ENCODE measurements at places on chromosomes 2 and 18. TPM values are rescaled to one million over a fixed set of nuclear protein-coding genes. Genes with fewer than 3 reads are reported as not detected.

The NT5C1B gene
- not detected for total RNA-seq

The DAW1 gene
- total RNA-seq = not detected

The LCT gene
- total RNA-seq = not detected

The PIEZO2 gene
- total RNA-seq = not detected

The MOCOS gene
- not detected for total RNA-seq

The RTP5 gene
- 0.44 TPM for total RNA-seq

The TSHZ1 gene
- 16.4 TPM for total RNA-seq

The ITPRIPL1 gene
- 27.8 TPM for total RNA-seq

The CCL20 gene
- total RNA-seq = 3.7 TPM

The NUP35 gene
- 11.9 TPM for total RNA-seq

The LIMS3 gene
- not detected for total RNA-seq

The FBXO36 gene
- total RNA-seq = 1.0 TPM

The LIMS4 gene
- not detected for total RNA-seq

The SP140L gene
- 68.5 TPM for total RNA-seq

The PLGLB2 gene
- total RNA-seq = not detected

The MC4R gene
- not detected for total RNA-seq

The NDC80 gene
- 20.3 TPM for total RNA-seq

The SKOR2 gene
- total RNA-seq = not detected

The HOXD13 gene
- not detected for total RNA-seq

The HNMT gene
- total RNA-seq = not detected

The ALPI gene
- not detected for total RNA-seq

The SPATA3 gene
- total RNA-seq = 0.72 TPM

The UGT1A5 gene
- total RNA-seq = not detected

The ERFE gene
- total RNA-seq = not detected

The ZFAND2B gene
- total RNA-seq = 70.8 TPM

The MYCN gene
- 2.2 TPM for total RNA-seq

The CPO gene
- not detected for total RNA-seq

The EVX2 gene
- total RNA-seq = not detected

The DAPL1 gene
- not detected for total RNA-seq

The DLX1 gene
- not detected for total RNA-seq

The HOXD9 gene
- total RNA-seq = not detected

The COL4A3 gene
- total RNA-seq = not detected

The GNAL gene
- total RNA-seq = 0.76 TPM

The SP5 gene
- total RNA-seq = not detected

The SOX11 gene
- not detected for total RNA-seq

The IL18RAP gene
- total RNA-seq = 0.44 TPM

The NDUFAF7 gene
- 26.5 TPM for total RNA-seq

The SP140 gene
- 100 TPM for total RNA-seq

The NCK2 gene
- total RNA-seq = 167 TPM

The RBKS gene
- total RNA-seq = 25.3 TPM
